ENCODE measurements at places on chromosomes 7 and 10.
A peak's percentile ranks its signal among the peaks of the same experiment; 100 is the strongest.

GRCh38 chr10:16991011-16991410 lies 138.6 kb downstream of the CUBN start:
- DNase-seq, result no peak

- no peak for DNase-seq
These were observed 303.2 kb upstream of the KCND2 start for GRCh38 chr7:119969763-119970162.

DNA sequence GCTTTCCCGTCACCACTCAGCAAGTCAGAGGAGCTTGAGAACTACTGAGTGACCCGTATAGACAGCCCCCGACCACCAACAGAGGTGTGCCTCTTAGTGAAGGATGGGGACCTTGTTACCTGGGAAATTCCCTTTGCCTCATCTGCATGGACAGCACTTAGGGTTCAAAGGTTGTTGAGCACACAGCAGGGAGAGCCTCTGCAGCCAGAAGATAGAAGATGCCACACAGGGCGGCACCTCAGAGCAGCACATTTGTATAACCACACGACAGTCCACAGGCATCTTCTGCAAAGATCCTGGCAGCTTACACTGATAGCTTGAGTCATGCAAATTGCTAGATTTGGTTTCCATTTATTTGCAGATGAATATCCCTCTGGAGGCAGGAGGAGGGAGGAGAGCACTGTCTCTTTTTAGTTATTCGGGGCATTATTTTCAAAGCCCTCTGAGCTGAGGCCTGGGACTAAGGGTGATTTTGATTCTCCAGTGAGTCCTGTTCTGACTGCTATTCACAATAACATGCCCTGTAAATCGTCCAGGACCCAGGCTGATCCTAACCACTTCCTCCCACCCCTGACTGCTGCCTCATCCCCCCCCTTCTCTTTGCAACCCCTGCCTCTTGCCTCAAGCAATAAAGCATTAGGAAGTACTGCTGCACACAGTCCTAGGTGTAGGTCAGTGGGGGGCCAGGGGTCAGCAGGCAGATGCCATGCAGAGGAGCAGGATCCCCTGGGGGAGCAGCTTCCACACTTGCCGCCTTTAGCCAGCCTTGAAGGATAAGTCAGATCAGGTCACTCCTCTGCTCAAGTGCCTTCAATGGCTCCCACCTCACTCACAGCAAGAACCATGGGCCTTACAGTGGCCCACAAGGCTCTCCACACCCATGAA lies 24.6 kb upstream of the INMT start:
- no peak for DNase-seq

- no peak for DNase-seq
These were observed 40.3 kb downstream of the AGAP3 start for GRCh38 chr7:151126491-151127137.

GRCh38 chr7:141220263-141220880 lies 146.5 kb downstream of the TMEM178B start:
- peak; percentile 41 for DNase-seq

DNA sequence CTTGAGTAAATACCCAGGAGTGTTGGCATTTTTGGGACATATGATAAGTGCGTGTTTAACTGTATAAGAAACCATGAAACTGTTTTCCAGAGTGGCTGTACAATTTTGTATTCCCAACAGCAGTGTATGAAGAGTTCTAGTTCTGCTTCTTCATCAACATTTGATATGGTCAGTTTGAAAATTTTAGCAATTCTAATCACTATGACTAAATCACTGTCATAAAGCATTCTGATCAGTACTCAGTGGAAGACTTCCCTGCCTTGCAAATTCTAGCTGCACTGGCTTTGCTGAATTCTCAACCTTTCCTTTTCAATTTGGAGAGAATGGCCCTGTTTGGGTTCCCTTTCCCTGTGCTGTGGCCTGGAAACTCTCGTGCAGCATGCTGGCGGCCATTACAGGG lies 18.6 kb upstream of the FAM221A start:
- no peak for DNase-seq

- no peak for DNase-seq
These were observed 135.9 kb upstream of the CCDC6 start for GRCh38 chr10:60042262-60042661.

GRCh38 chr7:26958834-26959233 lies 94.4 kb upstream of the SKAP2 start:
- no peak for DNase-seq

- DNase-seq, result no peak
These were observed 420.4 kb downstream of the SDK1 start for GRCh38 chr7:3721422-3721821.

DNA sequence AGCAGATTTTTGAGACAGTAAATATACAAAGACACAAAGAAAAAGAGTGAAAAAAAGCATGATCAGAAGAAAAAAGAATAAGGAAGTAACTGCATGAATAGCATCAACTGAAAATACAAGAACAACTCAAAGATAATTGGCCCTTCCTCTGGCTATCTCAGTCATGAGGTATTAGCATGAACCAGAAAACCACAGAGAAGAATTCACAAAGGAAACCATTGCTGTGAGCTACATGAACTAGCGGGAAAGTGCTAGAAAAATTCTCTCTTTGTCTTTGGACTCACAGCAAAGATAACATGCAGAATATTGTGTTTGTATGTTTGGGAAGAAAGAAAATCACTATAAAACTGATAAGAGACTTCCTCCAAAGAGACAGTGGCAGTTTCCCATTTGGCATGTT lies 82.9 kb downstream of the SORCS1 start:
- no peak for DNase-seq

- no peak for DNase-seq
These were observed 112.4 kb upstream of the IFRD1 start for GRCh38 chr7:112337892-112338291.

GRCh38 chr7:477626-478220 lies 41.9 kb downstream of the PDGFA start:
- DNase-seq, result no peak

DNA sequence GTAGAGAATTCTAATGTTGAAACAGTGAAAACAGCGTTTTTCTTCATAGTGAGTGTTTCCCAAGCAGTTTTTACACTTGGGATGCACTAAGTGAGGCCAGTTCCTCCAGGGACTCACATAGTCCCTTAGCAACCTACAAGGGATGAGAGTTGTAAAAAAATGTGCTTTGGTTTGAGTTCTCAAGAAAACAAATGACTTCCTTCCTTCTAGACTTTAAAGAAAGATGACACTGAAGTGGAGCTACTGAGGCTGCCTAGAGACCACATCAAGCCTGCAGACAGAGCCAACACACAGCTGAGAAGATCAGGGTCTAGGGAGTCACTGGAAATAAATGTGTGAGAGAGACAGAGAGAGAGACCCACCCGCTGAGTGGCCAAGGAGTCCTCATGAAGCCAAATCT lies 264.4 kb downstream of the TNS3 start:
- DNase-seq, result no peak

DNA sequence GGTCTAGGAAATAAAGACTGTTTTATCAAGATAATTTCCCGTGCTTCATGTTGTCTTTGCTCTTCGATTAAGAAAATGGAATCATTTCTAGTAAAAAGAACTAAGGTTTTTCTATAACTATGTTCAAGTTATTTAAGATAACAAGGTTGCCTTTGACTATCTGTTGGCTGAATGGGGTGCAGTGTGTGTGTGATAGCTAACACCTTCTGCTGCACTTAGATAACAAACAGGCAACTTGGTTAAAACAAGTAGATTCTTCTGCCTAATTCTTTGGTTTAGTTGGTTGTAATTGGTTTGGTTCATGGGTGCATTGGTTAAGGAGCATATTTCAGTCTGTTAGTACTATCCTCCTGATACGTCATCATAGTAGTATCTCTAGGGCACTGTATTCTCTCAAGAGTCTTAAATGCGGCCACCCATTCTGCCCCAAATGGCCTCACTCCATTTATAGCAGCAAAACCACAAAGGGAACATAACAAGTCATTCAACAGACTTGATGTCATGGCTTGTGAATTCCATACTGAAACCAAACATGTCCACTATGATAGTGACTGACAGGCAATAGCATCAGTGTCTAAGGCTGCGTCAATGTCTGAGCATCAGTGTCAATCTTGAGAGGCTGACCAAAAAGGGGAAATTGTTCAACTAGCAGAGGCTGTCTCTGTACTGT lies 55.7 kb downstream of the CCDC3 start:
- no peak for DNase-seq

GRCh38 chr10:80259405-80259871 lies 30.0 kb downstream of the MAT1A start:
- no peak for DNase-seq

- DNase-seq, result no peak
These were observed 151.2 kb downstream of the AUTS2 start for GRCh38 chr7:69749372-69749979.

DNA sequence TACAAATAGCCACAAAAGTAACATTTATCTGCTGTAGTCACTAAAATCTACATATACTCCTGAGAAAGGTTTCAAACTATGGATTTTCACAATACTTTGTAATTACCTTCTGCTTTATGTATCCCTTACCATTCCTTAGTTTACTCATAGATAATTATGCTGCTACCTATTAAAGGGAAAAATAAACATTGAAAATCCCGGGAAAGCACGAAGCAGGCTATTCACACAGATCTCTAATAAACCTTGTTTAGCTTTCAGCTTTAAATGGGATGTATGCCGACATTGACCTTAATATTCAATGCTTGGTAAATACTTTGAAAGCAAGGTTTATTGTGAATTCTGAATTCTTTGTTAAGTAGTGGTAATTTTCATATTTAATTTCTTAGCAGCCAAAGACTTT lies 58.5 kb upstream of the SMIM30 start:
- no peak for DNase-seq

GRCh38 chr10:16948361-16948760 lies 131.1 kb upstream of the RSU1 start:
- DNase-seq, result no peak

- DNase-seq, result no peak
These were observed 508.2 kb downstream of the ZWINT start for GRCh38 chr10:55852900-55853299.

DNA sequence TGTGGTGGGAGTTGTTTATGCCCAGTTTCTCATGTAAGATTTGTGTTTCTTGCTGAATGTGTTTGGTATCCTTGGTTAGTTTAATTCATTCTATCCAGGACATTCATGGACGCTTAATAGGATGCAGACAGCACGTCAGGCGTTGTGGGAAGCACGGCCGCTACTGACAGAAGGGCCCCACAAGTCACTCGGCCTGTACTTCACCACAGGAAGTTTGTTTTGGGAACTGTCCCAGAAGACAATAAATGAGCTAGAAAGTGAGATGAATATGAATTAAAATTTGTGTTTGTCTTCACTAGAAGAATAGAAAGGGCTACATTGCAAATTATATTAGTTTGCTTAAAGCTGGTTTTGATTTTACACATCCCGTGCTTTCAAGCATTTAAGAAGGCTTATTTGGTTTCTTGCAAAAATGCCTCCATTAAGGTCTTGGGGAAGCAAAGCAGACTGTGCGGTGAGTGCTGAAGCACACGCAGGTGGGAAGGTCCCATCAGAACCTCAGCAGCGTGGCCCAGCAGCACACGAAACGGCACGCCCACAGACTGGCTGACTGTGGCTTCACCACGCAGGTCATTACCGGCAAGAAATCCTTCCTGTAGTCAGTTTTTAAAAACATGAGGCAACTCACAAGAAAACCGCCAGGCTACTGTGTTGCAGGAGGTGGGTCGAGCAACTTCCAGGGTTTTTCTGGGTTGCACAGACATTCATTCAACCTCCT lies 74.1 kb downstream of the VIPR2 start:
- no peak for DNase-seq

DNA sequence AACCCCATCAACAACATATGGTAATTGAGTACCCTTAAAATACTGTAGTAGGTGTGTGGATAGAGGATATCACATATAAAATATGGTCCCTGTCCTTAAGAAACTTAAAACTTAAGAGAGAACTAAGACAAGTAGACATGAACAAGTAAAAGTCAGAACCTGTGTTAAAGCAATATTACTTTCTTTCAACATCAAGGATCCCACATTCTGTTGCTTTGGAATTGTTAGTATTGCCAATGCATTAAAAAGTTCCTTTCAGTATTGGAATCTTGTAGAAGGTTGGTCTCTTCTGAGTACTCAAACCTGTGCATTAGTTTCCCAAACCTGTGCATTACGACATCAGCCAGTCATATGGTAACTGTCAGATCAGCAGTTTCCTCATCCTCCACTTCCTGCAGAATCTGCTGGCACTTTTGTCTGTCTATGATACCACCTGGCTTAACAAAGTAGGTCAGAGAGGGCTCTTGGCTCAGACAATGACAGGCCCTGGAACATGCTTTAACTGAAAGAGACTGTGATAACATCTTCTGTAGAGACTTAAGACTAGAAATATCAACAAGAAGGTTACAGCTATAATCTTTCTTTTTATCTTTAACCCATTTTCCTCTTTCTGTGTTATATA lies 56.5 kb downstream of the CCDC71L start:
- DNase-seq, result no peak

DNA sequence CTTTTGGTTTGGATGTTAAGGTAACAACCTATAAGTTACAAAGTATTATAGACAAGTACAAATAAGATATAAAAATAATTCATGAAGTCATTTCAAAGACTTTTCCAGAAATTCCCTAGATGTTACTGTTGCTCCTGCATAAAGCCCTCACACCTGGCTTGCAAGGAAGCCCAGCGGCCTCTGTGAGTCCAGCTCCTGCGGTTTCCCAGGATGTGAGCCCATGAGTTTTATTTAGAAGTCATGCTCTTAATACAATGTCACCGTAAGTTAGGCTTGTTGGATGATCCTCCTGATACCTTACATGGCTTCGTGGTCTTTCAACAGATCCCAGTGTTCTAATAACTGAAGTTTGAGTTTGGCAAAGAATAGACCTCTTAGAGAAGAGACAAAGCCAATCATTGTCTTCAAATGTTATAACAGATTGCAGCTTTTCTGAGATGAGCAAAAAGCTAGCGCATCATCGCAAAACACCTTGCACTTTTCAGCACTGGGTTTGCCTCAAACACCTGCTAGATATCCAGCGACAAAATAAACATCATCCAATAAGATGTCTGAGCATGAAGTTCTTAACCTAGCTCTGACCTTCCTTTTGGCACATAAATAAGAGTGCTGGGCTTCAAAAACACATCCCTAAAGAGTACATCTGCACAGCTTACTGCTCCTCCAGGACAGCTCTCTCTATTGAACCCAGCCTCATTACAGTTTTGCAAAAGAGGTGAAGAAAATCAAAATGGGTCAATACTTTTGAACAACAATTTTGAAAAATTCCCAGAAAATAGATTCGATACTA lies 3.6 kb downstream of the FAM171A1 start:
- no peak for DNase-seq

DNA sequence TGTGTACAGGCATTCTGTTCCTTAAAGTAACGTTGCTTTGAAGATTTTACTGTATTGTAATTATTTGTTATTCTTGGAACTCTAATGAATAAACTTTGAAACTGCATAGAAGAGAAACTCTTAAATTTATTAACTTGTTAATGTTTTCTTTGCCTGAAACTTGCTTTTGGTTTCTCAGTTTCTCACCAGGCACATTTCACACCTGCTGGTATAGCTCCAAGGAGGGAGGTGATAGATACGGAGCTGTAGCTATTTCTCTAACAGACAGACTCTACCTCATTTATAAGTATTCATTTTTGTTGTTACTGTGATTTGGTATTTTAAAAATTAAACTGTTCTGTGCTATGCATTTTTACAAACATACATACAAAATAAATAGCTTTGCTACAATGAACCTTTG lies 32.7 kb downstream of the R3HCC1L start:
- DNase-seq, result no peak

DNA sequence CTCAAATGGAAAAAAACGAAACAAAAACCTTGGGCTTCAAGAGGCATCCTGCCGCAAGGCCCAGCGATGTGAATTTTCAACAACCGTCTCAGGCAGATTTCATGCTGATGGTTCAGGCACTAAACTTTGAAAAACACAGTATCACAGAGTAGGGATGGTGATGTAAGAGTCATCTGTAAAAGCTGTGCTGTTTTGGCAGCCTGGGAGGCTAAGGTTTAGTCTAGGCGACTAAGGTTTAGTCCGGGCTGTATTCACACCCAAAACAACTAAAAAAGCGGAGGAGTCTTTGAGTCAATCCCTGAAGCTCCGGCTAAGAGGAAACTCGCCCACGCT lies 420 bp upstream of the MINPP1 start:
- DNase-seq, result no peak

All from NCI-H1092 (cell line).